ENCODE measurements at places on chromosomes 2 and 18.
A peak's percentile ranks its signal among the peaks of the same experiment; 100 is the strongest.

DNA sequence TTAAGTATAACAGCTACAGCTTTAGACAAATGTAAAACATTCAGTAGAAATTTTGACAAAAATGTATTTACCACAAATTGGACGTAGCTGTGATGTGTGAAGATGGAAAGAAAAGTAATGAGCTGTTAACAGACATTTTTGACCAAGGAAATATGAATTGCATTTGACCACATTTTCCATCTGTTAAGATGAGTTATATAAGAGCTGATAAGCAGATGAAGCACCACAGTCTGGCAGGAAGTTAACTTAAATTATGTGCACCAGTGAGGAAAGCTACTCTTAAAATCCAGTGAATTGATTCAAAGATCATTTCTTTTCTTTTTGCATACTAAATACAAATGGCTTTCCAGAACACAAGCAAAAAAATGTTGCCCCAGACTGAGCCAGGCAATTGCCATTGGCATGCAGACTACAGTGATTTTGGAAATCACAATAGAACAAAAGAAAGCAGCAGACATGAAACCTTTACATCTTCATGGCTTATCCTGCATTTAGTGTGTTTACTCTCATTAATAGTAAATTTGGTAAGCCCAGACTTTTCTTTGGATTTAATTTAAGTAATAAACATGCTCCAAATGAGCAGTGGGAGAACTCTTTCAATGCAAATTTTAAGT, 493.7 kb downstream of the TMX3 start:
- no peak for DNase-seq

GRCh38 chr2:77629539-77629938, 107.4 kb upstream of the LRRTM4 start:
- DNase-seq, result no peak

DNA sequence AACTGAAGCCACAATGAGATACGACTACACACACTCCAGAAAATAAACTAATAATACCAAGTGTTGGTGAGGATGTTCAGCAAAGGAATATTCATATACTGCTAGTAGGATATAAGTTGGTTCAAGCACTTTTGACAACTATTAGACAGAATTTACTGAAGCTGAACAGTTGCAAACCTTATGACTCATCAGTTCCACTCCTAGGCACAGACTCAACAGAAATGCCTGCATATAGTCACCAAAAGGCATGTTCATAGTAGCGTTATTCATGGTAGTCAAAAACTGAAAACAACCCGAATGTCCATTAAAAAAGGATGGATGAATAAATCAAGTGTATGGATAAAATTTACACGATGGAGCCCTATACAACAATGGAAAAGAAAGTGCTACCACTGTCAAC, 232.0 kb downstream of the ANAPC1 start:
- DNase-seq, result no peak

DNA sequence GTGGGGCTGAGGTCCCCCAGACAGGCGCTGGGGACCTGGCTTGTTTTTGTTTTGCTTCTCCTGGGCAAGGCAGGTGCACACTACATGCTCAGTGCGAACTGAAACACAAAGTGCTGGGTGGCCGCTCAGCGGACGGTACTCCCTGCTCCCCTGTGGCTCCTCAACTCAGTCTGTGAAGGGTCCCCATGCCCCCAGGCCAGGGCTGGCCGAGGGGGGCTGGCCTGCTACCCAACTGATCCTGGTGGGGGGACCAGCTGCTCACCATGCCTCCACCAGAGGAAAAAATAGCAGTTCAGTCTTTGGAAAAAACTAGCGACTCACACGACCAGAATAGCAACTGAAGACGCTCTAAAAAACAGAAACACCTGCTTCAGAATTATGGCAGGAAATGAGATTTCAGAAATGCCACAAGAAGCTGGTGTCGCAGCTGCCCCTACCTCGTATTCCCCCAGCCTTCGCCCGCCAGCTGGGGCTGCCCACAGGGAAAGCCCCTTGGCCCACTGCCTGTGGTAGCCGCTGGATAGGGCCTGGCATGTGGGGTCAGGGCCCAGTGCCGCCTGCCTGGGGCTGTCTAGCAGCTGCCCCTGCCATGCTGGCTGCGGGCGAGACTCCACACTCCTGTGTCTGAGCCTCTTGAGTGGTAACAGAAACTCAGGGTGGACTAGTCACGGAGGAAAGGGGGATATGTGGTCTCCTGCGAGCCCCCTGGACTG, 43.7 kb downstream of the MEX3C start:
- peak; percentile 70 for DNase-seq

DNA sequence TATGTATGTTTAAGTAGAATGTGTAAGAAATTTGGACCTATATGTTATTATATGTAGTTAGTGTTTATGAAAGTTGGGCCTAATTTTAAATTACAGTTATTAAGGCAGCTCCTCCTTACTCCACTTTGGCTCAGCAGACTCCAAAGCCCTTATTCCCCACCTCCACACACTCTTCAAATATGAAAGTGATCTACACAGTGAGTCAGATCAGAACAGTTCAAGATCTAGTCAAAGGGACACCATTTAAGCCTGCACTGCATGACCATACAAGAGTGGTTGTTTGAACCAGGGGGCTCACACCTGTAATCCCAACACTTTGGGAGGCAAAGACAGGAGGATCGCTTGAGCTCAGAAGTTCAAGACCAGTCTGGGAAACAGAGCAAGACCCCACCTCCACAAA, 21.2 kb upstream of the PMAIP1 start:
- no peak for DNase-seq

DNA sequence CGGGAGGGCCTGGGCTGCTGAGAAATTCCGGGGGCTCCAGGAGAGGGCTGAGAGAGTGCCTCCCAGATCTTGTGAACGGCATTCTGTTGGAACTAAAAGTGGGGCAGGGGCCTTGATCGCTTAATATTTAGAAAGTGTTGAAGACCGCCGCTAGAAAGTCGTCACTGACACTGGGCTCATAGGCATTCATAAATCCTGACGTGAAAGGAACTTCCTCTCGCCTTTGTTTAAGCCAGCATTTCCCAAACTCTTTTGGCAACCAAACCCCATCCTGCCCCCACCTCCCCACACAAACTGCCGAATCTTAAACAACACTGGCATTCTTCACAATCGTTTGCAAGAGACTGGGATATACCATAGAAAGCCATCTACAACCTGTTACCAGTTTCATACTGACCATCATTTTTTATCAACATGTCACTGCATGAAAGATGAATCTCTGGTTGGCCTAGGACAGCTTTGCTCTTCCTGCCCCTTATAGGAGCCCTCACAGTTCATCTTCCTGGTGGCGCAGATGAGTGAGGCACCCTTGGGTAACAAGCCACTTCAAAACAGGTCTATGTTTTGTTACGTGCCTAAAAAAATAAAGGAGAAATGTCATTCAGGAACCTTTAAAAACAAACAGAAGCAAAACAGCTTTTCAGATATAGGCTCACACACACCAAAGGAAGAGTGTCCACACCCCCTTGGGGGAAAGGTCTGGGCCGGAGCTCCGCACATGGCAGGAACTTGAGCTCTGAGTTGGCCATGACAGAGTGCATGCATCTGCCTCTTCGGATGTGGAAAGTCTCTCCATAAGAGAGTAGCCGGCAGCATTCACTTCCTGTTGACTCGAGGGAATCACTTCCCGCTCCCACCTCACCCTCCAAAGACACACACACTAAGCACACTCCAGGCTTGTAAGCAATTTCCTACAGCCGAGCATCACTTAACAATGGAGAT, 13.0 kb downstream of the MTERF4 start:
- no peak for DNase-seq

DNA sequence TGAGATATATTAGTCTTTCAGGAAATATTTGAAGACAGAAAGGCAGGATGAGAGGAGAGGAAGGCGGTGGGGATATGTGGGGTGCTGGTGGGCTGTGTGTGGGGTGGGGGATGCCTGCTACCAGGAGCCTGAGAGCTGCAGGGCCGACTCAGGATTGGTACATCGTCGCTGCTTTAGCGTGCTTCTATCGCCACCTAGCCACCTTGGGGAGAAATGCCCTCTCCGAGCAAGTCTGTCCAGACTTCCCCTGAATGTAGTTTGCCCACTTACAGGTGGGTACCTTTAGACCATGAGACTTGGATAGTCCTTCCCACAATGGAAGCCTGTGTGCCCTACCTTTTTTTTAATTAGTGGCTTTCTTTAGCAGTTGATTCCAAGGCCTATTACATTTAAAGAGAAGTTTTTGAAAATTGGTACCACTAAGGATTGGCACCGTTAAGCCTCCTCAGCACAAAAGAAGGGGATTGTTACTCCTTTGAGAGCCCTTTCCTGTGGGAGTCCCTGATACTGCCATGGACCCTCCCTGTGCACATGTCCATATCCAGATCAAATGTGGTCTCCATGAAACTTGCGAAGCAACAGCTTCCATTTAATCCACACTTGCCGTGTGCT, 114.1 kb upstream of the NDUFV2 start:
- DNase-seq, result peak; percentile 71

- no peak for DNase-seq
These were observed 94.9 kb downstream of the AGAP1 start for GRCh38 chr2:235588750-235589149.

DNA sequence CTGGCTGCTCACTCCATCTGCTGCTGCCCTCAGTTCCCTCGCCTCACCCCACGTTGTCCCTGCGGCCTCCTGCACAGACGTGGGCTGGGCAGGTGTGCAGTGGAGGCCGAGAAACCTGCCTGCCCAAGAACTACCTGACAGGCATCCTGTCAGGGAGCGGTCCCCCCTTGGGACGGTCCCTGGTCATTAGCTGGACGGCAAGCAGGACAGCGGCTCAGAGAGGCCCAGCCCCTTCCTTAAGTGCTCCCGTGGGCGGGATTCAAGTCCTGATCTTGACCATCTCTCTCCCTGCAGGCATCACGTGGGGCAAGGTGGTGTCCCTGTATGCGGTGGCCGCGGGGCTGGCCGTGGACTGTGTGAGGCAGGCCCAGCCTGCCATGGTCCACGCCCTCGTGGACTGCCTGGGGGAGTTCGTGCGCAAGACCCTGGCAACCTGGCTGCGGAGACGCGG, 11.3 kb downstream of the BOK start:
- DNase-seq, result no peak
